Fibroblast of skin of back (primary cell): ENCODE measurements at places on chromosomes 16 and 17.

- DNase-seq, result no peak
These were observed 21.7 kb downstream of the ADCY7 start for GRCh38 chr16:50288026-50288425.

GRCh38 chr17:78450696-78451345 lies 72.4 kb downstream of the PGS1 start:
- peak; percentile 19 for DNase-seq

DNA sequence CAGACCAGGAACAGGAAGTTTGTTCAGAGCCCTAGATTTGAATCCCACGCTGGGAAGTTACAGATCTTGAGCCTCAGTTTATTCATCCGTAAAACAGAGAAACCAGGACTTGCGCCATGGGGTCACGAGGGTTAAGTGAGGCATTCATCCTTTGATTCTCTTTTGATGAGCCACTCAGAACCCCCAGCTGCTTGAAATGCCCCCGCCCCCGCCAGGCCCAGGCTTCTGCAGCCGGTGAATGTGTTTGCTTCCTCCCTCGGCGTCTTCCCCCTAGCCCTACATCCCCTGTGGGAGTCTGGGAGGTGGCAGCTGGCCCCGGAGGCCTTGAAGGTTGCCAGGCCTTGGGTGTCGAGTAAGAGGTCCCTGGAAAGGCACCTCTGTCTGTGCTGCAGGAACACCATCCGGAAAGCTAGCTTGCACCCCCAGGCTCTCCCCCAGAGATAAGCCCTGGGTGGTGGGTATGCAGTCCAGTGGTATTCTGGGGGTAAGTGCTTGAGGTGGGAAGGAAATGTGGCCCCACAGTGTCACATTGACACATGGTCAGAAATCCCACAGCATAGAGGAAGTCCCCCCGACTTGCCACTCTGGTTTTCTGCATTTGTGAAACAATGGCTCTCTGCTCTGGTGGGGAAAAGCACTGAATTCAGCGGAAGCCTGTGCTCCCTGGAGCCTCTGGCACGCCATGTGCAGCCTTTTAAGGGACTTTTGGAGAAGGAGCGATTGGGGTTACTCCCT lies 14.9 kb downstream of the IRF8 start:
- no peak for DNase-seq

DNA sequence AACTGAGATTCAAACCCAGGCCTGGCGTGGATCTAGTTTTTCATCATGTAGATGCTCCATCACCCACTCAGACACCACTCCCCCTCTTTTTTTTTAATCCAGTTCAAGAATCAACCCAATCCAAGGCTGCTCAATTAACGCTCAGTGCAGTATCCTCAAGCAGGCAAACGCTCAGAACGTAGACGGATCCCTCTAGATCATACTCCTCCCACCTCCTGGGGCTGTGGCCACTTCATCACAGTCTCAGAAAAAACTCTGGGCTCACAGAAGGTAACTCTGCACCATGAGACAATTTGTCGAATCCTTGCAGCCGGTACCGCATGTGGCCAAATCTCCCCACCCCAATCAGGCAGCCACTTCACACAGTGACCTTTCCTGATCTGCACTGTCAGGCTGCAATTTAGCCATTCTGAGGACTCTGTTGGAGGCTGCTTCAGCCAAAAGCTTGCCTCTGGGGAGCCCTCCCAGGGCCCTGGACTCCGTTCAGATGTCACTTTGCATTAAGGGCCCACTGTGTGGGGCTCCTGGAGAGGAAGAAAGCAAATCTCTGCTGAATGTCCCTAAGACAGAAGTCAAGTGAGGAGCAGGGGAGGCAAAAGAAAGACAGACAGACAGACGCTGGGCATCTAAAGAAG lies 183.5 kb downstream of the XYLT1 start:
- no peak for DNase-seq

DNA sequence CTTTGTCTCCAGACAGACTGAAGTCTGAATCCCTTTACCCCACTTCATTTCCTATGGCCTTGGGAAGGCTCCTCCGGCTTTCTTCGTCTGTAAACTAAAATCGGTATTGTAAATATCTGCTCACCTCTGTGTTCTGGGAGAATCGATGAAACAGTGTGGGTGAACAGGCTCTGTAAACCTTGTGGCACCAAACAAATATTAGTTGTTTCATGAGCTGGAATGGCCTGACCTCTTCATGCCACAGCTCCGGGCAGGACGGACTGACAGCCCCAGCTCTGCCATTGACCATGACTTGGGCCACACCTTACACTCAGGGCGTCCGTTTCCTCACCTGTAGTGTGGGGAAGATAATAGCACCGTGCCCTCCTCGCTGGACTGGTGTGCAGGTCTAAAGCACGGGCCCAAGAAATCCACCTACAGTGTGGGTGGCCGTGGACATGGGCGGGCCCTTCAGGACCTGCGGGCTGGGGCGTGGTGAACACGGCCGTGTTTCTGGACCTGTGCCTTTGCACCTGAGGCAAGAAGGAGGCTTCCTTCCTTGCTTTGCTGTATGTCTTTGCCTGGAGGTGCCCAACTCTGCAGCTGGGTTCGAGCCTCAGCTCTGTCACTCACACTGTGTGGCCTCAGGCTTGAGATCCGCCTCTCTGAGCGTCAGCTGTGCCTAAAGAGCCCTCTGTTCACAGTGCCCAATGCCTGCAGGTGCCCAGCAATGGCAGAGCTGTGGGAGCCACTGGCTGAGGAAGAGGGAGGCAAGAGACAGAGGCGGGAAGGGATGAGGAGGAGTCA lies 6.1 kb upstream of the OSGIN1 start:
- no peak for DNase-seq

GRCh38 chr16:58094026-58094425 lies 35.2 kb downstream of the CFAP20 start:
- DNase-seq, result no peak
